Gastroesophageal sphincter (tissue), 4 donors: ENCODE measurements at places on chromosomes 2 and 18.

DNA sequence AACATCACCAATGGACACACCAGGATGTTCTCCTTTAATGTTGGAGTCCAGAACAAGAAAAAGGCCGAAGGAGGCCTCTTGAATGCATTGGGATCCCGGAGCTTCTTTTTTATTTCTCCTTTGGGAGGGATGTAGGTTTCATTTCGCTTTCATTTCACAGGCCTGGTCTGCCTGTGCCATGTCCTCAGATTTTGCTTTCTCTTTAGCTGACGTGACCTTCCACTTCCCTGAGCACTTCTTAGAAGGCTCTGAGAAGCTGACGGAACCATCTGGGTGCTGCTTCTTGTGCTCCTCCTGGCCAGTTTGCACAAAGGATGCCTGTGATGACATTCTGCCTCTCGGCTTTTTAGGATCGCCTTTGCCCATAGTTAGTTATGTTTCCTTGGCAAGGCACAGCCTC, 15.1 kb upstream of the MBOAT2 start:
- ATAC-seq = no peak

DNA sequence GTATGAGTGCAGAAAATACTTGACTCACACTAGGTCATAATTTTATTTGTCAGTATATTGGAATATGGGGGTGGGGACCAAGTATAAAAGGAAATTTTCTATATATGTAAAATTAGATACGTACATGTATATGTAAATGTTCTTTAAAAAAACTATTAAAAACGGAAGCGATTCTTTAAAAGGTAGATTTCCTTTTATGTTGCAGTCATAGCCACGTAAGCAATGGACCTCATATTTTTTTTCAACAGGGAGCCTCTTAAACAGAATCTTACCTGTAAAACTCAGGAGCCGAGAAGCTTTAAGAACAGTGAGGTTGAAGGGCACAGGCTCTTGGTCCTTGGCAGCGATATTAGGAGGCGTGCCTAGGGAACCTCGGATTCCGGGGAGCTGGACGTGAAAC, 3.3 kb downstream of the RHBDD1 start:
- no peak for ATAC-seq

- peak; percentile 70 for ATAC-seq
Observed at GRCh38 chr2:159030674-159031380, 62.4 kb downstream of the TANC1 start.

GRCh38 chr18:76306685-76307292, 188.3 kb downstream of the ZNF516 start:
- ATAC-seq = no peak

DNA sequence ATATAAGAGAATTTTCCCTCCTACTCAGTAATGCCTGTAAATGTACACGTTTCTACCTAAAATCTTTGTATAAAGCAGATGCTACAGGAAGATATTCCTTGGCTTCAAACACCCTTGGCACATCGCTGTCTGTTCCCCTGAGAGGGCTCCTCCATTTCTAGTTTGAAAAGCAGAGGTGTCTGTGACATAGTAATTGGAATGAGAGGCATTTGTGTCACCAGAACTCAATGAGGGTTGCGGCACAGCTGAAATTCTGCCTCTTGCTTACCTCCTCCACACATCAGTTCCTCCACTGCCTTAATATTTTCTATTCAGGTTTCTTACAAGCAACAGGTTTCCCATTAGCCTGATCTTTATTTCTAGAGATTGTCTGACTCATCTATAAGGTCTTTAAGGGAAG, 359.9 kb upstream of the DCC start:
- ATAC-seq = no peak

GRCh38 chr2:113777371-113777770, 20.9 kb upstream of the SLC35F5 start:
- ATAC-seq = no peak

GRCh38 chr2:239050252-239050649, 202.4 kb downstream of the TWIST2 start:
- ATAC-seq = no peak

GRCh38 chr18:10685484-10685883, 159.7 kb downstream of the NAPG start:
- ATAC-seq = no peak

GRCh38 chr18:2878656-2879330, 32.0 kb downstream of the EMILIN2 start:
- no peak for ATAC-seq

GRCh38 chr18:46315161-46315560, 211.0 kb downstream of the HAUS1 start:
- no peak for ATAC-seq

- no peak for ATAC-seq
Observed at GRCh38 chr2:203490391-203490790, 44.7 kb downstream of the RAPH1 start.
